ENCODE measurements at places on chromosomes 2 and 18.

DNA sequence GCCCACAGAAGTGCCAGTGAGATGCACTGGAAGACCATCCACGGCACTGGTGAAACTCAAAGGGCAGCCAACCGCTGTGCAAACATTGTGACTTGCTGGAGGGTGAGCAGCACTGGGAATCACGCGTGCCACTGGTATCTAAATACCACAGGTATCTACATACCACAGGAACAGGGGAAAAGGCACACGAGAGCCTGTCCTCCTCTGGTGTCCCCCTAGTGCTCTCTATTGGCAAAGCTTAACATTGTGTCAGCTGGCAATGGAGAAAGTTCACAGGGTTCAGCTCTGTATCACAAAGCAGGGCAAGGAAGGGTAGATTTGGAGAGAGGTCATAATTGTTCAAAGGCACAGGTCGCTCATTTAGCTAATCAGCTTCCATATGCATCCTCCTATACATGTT, 12.6 kb upstream of the SEC11C start:
- no peak for DNase-seq

GRCh38 chr18:13500227-13500865, 226.0 kb downstream of the FAM210A start:
- DNase-seq: no peak

DNA sequence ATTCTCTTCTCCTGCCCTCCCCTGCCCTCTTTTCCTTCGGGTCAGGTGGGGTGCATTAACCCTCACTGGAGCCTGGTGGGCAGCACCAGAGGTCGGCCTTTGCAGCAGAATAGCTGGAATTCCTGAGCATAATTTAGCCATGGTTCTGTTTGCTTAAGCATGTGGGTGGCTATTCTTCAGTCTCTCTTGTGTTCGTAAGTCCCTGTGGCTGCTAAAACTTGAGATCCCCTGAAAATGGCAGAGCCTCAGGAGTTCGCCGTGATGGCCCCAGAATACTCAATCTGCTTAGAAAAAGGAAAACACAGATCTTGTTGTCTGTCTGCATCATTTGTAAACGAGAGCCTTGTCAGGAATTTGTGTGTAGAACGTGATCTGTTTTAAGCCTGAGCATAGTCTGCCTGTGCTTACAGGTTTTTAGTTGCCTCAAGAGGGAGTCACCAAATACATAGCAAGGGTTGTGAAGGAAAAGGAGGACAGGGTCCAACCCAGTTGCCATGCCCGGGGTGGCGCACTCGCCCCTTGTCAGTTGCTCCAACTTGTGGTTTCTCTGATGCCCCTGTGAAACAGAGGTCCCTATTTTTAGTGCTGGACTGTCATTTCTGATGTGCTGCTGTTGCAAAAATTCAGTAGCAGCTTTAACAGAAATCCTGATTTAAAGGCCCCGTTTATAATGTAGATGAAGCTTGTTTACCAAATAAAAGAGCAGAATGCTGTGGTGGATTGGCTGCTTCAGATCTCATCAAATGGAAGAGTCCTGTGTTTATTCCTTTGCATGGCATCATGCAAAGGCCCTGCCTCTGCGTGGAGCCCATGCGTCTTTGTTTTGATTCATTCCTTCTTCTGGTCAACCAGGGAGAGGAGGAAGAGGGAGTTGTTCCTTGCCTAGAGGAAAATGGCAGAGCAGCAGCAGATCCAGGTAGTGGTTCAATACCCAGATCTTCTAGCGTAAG, 74.8 kb downstream of the WDSUB1 start:
- no peak for DNase-seq

- no peak for DNase-seq
These were observed 231.2 kb upstream of the LINC00305 start for GRCh38 chr18:64380117-64380516.

- DNase-seq: no peak
These were observed 234.7 kb downstream of the CCDC178 start for GRCh38 chr18:33205777-33206176.

DNA sequence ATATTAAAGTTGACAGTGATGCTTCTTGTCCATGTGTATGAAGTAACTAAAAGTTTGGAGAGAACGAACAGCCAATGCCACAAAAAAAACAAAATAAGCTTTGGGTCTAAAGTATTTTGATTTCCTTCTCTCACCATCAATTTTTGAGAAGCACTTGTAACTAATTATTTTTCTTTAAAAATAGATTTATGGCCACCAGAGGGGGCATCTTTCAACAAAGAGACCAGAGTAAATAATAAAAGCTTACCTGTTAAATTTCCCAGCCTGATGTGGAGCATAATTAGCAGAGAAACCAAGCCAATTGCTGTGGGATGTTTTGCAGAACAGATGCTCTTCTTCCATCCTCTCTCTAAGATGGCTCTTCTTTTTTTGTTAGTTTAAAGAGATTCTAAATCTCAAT, 29.0 kb downstream of the LINC00305 start:
- DNase-seq: no peak

- DNase-seq: no peak
These were observed 694.7 kb downstream of the ARHGAP15 start for GRCh38 chr2:143823876-143824275.

DNA sequence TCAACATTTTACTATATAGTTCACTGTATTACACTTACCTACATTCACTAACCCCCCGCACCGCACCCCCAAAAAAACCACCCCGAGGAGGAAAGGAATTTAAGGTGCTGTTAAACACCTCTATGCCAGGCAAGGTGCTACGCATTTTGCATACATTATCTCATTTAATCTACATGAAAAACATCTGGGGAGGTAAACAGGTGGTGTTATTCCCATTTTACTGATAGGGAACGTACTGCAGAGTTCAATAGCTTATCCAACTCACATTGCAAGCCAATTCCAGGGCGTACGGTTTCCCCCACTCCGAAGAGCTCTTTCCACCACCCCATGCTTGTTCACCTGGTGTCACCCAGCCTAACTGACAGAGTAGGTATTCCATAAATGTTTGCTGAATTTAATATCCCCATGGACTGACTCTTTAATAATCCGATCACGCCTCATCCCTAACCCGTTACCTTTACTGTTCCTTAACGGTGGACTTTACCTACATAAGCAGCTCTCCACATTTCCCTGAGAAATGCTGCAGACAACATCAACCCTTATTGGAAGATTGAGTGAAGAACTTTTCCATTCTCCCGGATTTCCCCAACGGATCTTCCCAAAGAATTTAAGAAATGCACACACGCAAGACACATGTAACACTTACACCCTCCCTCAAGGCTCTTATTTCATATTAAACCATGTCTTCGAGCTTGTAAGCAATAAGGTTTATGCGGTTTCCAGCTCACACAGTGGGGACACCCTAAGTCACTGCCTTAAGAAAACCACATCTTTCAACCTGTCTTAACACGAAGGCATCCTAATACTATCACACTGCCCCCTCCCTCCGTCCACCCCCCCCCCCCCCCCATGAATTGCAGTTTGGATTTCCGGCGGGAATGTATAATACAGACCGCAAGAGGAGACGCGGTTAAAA, 1.2 kb downstream of the RAPH1 start:
- peak; percentile 25 for DNase-seq

DNA sequence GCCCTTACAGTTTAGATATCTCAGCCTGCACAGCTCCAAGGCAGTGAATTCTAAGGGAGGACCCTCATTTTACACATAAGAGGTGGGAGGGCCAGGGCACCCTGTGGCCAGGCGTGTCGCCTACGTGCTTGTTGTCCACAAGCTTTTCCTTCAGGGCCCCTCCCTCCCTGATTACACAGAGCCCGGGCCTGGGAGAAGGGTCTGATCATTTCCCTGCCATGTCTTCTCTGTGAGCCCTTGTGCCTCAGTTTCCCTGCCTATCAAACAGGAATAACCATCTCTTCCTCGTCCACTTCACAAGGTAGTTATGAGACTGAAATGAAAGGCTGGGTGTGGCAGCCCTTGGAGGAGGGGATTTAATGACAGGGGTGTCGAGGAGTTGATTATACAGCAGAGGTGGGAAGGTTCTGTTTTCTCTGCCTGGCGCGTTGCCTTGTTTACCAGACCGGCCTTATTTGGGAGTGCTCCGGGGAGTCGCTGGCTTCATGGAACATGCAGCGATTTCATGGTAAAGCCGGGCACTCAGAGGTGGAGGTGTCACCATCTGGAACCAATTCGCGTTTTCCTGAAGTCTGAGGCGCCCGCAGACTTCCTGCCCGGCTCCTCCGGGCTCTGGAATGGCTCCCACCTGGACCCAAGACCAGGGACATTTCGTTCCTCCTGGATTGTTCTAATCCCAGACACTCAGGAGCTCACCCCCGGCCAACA, 208.9 kb downstream of the KLHL29 start:
- no peak for DNase-seq

DNA sequence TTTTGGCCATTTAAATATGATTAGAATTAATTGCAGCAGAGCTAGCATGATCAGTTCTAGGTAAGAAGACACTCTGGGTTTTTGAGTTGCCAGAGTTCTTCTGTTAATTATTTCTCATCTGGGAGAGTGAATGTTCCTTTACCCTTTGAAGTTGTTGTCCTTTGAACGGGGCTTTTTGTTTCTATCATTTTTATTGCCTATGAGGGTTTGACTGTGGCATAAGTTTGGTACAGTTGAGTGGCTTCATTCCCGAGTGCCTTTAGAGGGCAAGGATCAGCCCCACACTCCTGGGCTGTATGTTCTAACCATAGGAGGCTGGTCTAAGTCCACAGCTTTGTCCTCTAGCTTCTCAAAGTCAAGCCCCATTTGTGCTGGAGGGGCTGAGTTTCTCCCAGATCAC, 804.3 kb downstream of the KCNJ3 start:
- DNase-seq: no peak

GRCh38 chr2:120425014-120425413, 79.1 kb downstream of the INHBB start:
- no peak for DNase-seq

GRCh38 chr18:61551586-61551985, 218.4 kb downstream of the CDH20 start:
- DNase-seq: peak; percentile 37

DNA sequence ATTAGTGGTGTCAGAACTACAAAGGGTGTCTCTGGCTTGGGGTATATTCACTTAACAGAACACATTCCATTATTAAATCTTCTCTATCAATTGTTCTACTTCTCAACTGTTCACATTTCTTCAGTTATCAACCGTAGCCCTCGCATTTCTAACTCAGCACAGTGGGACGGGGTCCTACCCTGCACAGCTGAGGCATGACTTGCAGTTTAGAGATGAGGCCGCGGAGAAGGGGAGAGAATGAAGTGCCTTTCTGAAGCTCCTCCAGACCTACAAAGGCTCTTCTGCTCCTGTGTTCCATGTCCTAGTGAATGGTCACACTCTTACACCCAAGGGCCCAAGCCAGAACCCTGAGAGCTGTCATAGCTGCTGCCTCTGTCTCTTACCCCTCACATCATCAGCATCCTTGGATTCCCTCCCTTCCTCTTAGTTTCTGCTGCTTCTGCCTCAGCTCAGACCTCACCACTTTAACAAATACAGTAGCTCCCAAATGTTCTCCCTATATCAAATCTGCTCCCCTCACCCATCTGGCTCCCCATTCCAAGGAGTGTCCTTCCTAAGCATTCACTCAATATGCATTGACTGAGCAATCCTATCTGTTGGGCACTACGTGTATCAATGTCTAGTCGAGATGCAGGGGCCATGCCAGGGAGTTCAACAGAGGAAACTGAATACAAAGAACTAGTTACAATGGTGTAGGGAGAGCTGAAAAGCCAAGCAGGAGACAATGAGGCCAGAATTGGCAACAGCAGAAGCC, 34.3 kb upstream of the MRPL19 start:
- no peak for DNase-seq

DNA sequence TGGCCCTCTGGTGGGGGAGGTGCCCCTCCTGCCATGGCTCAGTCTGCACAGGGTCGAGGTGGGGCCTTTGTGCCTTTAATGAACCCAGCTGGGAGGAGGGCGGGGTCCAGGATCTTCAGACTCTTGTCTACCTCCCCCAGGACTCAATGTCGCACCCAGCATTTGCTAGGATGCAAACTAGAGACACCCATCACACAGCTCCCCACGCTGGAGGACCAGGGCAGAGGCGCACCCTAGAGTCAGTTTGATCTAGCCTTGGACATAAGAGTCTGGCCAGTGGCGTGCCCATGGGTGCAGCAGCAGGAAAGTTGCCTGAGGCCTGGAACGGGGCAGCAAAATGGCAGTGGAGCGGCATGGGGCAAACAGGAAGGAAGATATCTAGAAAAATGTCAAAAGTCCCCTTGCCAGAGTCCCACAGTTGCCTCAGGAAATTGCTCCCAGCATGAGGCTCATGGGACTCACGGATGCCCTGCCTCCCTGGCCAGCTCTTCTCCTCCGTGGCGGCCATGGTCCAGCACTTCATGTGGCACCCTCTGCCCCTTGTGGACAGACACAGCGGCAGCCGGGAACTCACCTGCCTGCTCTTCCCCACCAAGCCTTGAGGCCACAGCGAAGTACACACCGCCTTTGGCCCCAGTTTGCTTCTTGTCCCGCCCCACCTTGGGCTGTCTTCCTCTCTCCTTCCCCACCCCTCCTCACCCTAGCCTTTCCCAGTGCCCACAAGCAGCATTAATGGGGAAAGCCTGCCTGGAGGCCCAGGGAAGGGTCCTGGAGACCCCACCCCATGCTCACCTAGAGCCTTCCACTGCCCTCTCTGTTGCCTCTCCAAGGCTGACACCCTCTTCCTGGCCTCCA, 17.7 kb downstream of the SH2D6 start:
- DNase-seq: no peak

DNA sequence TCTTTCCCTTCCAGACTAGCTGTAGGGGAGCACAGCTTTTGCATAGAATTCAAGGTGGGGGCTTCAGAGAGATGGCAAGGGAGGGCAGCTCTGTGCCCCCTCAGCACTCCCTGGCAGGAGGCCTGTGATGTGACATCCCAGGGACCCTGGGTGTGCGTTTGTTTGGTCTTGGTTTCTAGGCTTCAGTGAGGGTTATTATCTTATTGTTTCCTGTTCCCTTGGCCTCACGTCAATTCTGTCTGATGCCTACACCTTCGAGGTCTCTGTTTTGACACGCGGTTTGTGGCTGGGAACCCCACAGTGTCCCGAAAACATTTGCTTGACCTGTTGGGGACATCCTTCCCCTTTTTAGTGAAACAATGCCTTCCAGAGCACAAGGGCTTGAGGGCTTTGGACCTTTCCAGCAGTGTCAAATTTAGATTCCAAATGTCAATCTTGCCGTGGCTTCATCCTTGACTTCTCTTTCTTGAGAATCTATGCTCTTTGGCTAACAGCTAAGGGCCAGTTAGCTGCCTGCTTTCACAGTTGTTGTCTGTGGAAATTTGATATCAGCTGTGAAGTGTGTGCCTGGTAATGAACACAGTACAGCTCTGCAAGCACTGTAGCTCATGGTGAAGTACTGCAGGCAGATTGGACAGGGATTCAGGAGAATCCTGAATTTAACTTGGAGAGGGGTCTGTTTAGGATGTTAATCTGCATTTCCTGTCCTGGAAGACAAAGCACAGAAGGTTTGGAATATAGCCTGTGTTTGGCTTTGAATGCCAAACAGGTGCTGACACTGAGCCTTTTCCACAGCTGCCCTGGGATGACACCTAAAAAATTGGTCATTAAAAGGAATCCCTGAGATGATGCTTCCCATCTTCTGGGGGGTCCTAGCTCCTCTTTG, 108.2 kb upstream of the CXCR4 start:
- DNase-seq: no peak

Measured in germinal center (tissue), 1 donor.